ENCODE measurements at places on chromosomes 12 and 14. TPM values are rescaled to one million over a fixed set of nuclear protein-coding genes. Genes with fewer than 3 reads are reported as not detected.

GRCh38 chr14:73007835-73008234 lies 19.1 kb downstream of the ZFYVE1 start:
- H3K4me3 ChIP-seq, result no peak overlapping the region
- peak overlapping the region; percentile 70 for H3K27ac ChIP-seq
- no peaks in the 10 kb centered on the region for H3K27me3 ChIP-seq
- peaks cover 31% of the 10 kb centered on the region for H3K36me3 ChIP-seq

- H3K27ac ChIP-seq, result no peak overlapping the region
- peaks cover 7% of the 10 kb centered on the region for H3K4me1 ChIP-seq
- no peaks in the 10 kb centered on the region for H3K27me3 ChIP-seq
- H3K4me3 ChIP-seq, result no peak overlapping the region
- no peaks in the 10 kb centered on the region for H3K36me3 ChIP-seq
Measured at GRCh38 chr12:96132819-96133218, 61.4 kb upstream of the ELK3 start.

Gene TESPA1
- 2.9 TPM for total RNA-seq

Gene C12orf54
- total RNA-seq, result not detected

- H3K36me3 ChIP-seq, result no peaks in the 10 kb centered on the region
- DNase-seq, result no peak
- H3K4me1 ChIP-seq, result no peaks in the 10 kb centered on the region
- no peak overlapping the region for H3K4me3 ChIP-seq
- H3K27ac ChIP-seq, result no peak overlapping the region
Measured at GRCh38 chr12:42056130-42056529, 88.5 kb downstream of the GXYLT1 start.

GRCh38 chr12:81957631-81958030 lies 198.5 kb upstream of the PPFIA2 start:
- H3K4me1 ChIP-seq, result no peaks in the 10 kb centered on the region
- H3K36me3 ChIP-seq, result no peaks in the 10 kb centered on the region
- no peak overlapping the region for H3K4me3 ChIP-seq
- no peak for DNase-seq

DNA sequence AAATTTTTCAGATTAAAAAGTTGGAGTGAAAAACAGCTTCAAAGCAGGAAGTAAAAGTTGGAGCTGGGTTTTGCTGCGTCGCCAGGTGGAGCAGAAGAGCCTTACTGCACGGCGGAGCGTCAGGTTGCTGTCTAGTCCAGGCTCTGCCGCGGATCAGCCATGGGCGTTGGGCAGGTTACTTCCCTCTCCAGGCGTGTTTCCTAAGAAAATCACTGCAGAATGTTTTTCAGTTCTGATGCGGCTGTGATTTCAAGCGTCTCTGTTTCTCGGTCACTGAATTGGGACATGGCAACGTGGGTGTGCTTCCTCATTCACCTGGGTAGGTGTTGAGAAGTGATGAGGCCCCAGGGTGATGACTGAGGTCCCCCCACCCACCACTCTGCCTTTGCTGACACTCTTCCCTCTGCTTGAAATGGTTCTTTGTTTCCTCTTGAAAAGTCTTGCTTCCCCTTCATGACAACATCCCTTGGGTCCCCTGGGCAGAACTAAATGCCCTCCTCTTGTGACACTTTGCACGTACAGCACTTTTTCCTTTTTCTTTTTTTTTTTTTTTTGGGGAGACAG lies 7.6 kb downstream of the EVL start:
- DNase-seq, result no peak
- H3K27me3 ChIP-seq, result no peaks in the 10 kb centered on the region
- peaks cover 3% of the 10 kb centered on the region for H3K4me1 ChIP-seq
- no peak overlapping the region for H3K4me3 ChIP-seq
- H3K27ac ChIP-seq, result no peak overlapping the region
- H3K36me3 ChIP-seq, result no peaks in the 10 kb centered on the region

- no peak overlapping the region for H3K27ac ChIP-seq
- no peaks in the 10 kb centered on the region for H3K27me3 ChIP-seq
- no peaks in the 10 kb centered on the region for H3K4me1 ChIP-seq
- no peaks in the 10 kb centered on the region for H3K36me3 ChIP-seq
- DNase-seq, result no peak
- H3K4me3 ChIP-seq, result no peak overlapping the region
Measured at GRCh38 chr12:52942901-52943181, 6.1 kb upstream of the KRT18 start.

GRCh38 chr12:93425736-93426411 lies 15.9 kb downstream of the UBE2N start:
- H3K27ac ChIP-seq, result peak overlapping the region; percentile 45
- no peak overlapping the region for H3K4me3 ChIP-seq
- no peaks in the 10 kb centered on the region for H3K36me3 ChIP-seq
- H3K27me3 ChIP-seq, result no peaks in the 10 kb centered on the region
- DNase-seq, result no peak

DNA sequence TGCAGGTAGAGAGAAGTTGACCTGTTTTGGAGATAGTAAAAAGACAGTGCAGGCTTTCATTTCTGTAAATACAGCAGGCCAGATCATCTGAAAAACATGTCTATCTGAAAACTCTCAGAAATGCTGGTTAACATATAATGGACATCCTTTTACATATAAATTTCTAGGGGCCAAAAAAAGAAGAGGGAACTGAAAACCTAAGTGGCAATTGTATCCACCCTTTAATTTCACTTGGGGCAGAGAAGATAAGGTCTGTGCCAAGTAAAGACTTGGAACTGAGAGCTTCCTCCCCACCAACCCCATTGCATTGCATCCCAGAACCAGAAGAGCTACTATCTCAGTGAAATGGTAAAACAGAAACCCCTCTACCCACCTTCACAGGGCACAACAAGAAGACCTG lies 141.0 kb downstream of the SRGAP1 start:
- H3K36me3 ChIP-seq, result no peaks in the 10 kb centered on the region
- no peak overlapping the region for H3K27ac ChIP-seq
- H3K4me3 ChIP-seq, result no peak overlapping the region

DNA sequence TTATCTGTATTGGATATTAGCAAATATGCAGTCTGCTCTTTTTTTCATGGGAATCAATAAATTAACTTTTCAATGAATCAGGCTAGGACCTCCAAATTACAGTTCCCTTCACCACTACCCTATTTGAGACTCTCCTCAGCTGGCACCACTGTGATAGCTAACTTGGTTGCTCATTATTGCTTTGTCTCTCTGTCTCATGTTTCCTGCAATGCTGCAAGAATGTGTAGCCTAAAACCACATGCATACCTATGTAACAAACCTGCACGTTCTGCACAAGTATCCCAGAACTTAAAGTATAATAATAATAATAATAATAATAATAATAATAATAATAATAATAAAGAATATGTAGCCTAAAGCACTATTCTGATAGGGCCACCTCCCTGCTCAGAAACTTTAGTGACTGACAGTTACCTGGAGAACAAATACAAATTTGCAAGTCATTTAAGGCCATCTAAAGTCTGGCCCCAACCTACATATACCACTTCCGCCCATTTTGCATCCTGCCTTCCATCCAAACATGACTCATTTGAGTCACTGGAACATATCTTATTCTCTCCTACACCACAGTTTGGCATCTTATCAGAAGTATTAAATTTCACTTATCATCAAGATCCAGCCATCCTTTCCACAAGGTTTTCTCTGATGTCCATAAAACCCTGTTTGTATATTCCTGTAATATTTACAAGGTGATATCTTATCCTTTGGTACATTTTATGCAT lies 215.1 kb downstream of the LRRK2 start:
- no peak overlapping the region for H3K4me3 ChIP-seq
- H3K36me3 ChIP-seq, result no peaks in the 10 kb centered on the region
- no peaks in the 10 kb centered on the region for H3K27me3 ChIP-seq
- H3K27ac ChIP-seq, result no peak overlapping the region
- DNase-seq, result no peak
- H3K4me1 ChIP-seq, result no peaks in the 10 kb centered on the region

DNA sequence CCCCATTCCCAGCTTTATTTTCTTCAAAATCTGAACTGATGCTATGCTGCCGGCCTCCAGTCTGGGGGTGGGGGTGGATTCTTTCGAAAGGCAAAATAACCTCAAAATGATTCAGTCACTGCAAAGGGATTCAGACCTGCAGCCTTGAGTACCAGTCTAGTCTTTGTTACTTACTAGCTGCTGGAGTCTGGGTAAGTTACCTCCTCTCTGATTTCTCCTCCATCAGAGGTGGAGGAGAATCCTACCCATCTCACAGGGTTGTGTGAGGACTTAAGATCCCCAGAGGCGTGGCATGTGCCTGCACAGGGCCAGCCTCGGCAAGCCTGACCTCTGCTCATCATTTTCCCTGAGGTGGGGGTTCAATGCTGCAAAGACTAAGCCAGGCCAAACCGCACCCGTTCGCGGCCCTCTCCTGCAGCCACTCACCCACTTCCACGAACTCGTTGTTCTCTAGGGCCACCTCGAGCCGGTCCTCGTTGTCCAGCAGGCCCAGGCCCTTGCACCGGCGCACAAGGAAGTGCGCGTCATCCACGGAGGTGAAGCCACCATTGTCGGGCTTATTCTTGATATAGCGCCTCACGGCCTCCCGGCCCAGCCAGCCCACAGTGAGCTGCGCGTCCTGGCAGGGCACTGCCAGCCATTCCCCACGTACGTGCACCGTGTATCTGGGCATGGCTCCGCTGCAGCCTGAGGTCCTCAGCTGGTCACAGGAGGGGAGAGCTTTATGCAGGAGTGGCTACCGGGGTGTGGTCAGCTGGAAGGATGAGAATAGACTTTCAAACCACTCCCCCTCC lies 709 bp downstream of the HAL start:
- H3K27ac ChIP-seq, result no peak overlapping the region
- H3K36me3 ChIP-seq, result peaks cover 11% of the 10 kb centered on the region
- no peak overlapping the region for H3K4me3 ChIP-seq
- no peak for DNase-seq

Gene IAPP
- not detected for total RNA-seq

GRCh38 chr14:64926398-64926995 lies 12.2 kb downstream of the CHURC1 start:
- H3K36me3 ChIP-seq, result peaks cover 64% of the 10 kb centered on the region
- H3K27ac ChIP-seq, result no peak overlapping the region
- H3K4me3 ChIP-seq, result no peak overlapping the region
- peaks cover 24% of the 10 kb centered on the region for H3K4me1 ChIP-seq
- H3K27me3 ChIP-seq, result no peaks in the 10 kb centered on the region

Gene TSPAN19
- total RNA-seq, result not detected

DNA sequence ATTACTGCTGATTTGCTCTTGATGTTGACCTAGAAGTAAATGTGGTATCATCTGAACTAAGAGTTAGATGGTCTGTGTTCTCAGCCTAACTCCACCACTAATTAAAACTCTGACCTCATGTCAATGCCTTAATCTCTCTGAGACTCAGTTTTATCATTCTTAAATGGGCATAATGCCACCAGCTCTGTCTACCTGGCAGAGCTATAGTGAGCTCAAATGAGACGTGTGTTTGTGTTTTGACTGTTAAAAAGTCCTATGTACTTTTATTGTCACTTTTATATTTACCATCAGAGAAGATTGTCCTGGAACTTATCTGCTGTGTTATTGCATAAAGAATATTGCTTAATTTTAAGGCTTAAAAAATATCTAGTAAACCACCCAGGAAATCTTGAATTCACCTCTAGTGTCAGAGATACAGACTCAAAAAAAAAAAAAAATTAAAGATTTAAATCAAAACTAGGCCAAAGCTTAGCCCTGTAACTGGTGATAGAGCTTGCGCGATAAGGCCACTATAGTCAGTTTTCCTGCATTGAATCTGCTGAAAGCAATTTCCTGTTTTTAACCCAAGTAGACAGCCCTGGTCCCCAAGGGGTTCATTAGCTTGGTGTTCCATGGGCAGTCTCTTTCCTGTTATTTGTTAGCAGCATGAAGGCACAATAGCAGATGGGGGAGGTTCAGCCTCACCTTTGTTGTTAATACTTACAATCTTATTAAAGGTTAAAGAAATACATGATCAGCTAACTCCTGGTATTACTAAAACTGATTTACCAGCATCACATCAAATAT lies 261.8 kb downstream of the ATP23 start:
- H3K27ac ChIP-seq, result no peak overlapping the region
- H3K36me3 ChIP-seq, result no peaks in the 10 kb centered on the region
- H3K4me3 ChIP-seq, result no peak overlapping the region

GRCh38 chr14:35113308-35113950 lies 8.4 kb downstream of the PPP2R3C start:
- H3K27ac ChIP-seq, result no peak overlapping the region
- H3K27me3 ChIP-seq, result no peaks in the 10 kb centered on the region
- H3K36me3 ChIP-seq, result peaks cover 80% of the 10 kb centered on the region
- DNase-seq, result no peak
- peaks cover 12% of the 10 kb centered on the region for H3K4me1 ChIP-seq
- no peak overlapping the region for H3K4me3 ChIP-seq

- H3K4me3 ChIP-seq, result no peak overlapping the region
- H3K27me3 ChIP-seq, result no peaks in the 10 kb centered on the region
- no peak for DNase-seq
- peaks cover 55% of the 10 kb centered on the region for H3K4me1 ChIP-seq
- peaks cover 22% of the 10 kb centered on the region for H3K36me3 ChIP-seq
Measured at GRCh38 chr12:12817616-12818015, 4.5 kb downstream of the DDX47 start.

Gene PZP
- 0.06 TPM for total RNA-seq

DNA sequence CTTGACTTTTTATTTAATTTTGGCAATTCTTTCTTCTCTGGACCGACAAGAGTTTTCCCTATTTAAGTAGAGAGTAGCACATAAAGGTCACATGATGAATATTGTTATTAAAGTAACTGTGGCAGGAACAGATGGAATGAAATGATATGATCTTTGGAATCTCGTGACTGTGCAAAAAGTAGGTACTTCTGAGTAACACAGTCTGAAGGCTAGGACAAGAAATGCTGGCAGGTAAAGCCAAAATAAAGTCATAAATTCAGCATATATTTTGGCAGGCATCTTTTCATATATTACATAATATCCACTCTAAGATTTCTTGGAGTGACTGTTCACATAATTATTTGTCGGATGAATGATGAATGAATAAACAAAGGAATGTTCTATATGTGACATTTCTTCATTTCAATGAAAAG lies 121.4 kb downstream of the EFCAB11 start:
- no peak overlapping the region for H3K4me3 ChIP-seq
- H3K4me1 ChIP-seq, result no peaks in the 10 kb centered on the region
- H3K27me3 ChIP-seq, result no peaks in the 10 kb centered on the region

GRCh38 chr12:97471194-97471593 lies 8.6 kb downstream of the RMST start:
- DNase-seq, result no peak
- no peaks in the 10 kb centered on the region for H3K4me1 ChIP-seq
- no peaks in the 10 kb centered on the region for H3K27me3 ChIP-seq
- H3K4me3 ChIP-seq, result no peak overlapping the region
- no peaks in the 10 kb centered on the region for H3K36me3 ChIP-seq

Data from esophagus muscularis mucosa (tissue), 4 donors.